ENCODE measurements at places on chromosomes 2 and 18.

DNA sequence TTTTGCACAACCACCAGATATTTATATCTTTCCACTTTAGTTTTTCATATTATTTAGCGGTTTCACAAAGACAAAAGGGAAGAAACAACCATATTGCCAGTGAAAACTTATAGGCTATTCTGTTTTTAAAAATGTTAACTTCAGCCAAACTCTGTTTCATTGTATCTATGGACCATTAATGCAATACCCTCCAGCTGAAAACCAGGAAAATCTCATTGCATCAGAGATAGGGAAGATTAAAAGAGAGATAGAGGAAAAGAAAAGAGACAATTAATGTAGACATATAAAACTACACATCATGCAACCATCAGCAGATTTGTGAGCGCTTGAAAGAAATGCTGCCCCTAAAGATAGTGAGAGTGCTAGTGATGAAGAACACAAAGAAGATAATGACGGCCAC lies 970.2 kb downstream of the ERBB4 start:
- DNase-seq: no peak

GRCh38 chr2:239223310-239224198 lies 177.3 kb downstream of the HDAC4 start:
- DNase-seq: peak; percentile 82

GRCh38 chr2:10880586-10881321 lies 31.0 kb upstream of the KCNF1 start:
- no peak for DNase-seq

DNA sequence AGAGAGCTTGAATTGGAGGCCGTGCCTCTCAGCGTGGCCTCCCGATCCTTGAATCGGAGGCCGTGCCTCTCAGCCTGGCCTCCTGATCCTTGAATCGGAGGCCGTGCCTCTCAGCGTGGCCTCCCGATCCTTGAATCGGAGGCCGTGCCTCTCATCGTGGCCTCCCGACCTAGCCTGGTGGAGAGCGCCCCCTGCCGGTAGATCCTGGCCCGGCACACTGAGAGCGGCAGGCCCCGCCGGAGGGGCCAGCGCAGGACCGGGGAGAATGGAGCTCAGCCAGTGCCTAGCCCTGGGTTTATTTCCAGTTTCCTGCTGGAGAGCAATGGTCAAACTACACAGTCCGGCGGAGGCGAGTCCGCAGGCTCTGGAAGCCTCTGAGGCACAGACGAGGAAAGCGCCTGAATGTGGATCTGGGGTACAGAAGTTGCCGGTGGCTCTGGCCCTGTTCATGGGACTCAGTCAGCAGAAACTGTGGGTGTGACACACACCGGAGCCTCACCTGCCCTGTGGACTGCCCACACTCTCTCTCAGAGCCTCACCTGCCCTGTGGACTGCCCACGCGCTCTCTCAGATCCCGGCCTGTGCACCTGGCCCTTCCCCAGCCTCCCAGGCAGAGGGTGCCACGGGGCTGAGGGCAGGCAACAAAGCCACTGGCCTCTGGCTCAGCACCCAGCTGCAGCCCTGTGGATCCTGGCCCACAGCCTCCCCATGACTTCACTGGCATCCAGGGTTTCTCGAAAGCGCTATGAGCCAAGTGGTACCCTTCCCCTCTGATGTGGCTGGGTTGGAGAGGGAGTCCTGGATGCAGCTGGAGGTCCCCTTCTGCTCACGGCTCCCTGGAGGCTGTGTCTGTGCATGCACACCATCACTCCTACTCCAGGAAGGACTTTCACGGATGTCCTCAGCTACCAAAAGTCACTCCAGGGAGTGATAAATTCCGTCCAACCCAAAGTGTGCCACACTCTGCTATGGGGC lies 1.5 kb downstream of the IL36B start:
- DNase-seq: no peak

DNA sequence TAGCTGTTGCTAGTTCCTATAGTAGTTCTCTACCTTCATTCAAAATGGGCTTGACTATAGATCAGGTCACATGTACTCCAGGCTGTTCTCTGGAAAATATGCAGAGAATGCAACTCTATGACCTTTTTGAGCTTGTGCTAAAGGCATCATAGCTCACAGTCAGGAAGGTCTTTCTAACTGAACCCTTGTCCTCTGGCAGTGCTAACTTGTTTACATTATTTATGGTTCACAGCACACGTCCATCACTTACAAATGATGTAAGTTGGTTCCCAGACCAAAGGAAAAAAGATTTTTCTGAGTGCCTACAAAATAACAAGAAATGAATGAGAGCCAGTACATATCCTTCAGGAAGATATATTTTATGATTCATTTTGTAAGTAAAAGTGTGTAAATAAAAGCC lies 236.1 kb downstream of the GCA start:
- no peak for DNase-seq
